Fibroblast of lung (primary cell): ENCODE measurements at places on chromosomes 5 and 9.

- no peaks in the 10 kb centered on the region for H3K27me3 ChIP-seq
- H3K36me3 ChIP-seq, result no peaks in the 10 kb centered on the region
- H3K4me3 ChIP-seq, result no peak overlapping the region
- H3K27ac ChIP-seq, result no peak overlapping the region
- no peak for DNase-seq
- H3K4me1 ChIP-seq, result no peaks in the 10 kb centered on the region
Measured at GRCh38 chr5:2207416-2208238, 324.9 kb upstream of the IRX4 start.

- peak; percentile 99 for DNase-seq
- H3K4me1 ChIP-seq, result peaks cover 46% of the 10 kb centered on the region
- no peaks in the 10 kb centered on the region for H3K36me3 ChIP-seq
Measured at GRCh38 chr5:14156650-14157492, 13.7 kb downstream of the TRIO start.

DNA sequence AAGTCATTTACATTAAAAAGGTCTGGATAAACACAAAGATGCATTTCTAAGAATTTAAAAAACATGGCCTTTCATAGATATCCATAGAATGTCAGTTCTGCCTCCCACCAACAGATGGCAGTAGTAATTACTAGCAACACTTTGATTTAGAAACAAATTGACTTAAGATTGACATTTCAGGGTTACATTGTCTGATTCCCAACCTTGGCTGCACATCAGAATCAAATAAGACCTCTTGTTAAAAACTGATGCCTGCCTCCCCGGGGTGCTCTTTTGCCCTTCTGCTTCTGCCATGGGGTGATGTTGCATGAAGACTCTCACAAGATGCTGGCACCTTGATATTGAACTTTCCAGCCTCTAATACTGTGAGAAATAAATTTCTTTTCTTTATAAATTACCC is 146.2 kb upstream of the GPR151 start:
- peak; percentile 30 for DNase-seq
- no peaks in the 10 kb centered on the region for H3K27me3 ChIP-seq

- H3K4me1 ChIP-seq, result peaks cover 3% of the 10 kb centered on the region
- H3K27me3 ChIP-seq, result no peaks in the 10 kb centered on the region
- no peak overlapping the region for H3K4me3 ChIP-seq
Measured at GRCh38 chr9:122039234-122039633, 53.9 kb downstream of the TTLL11 start.

- DNase-seq, result no peak
- H3K4me3 ChIP-seq, result no peak overlapping the region
- no peaks in the 10 kb centered on the region for H3K27me3 ChIP-seq
- H3K36me3 ChIP-seq, result no peaks in the 10 kb centered on the region
- peaks cover 24% of the 10 kb centered on the region for H3K4me1 ChIP-seq
Measured at GRCh38 chr5:111931655-111932054, 174.7 kb upstream of the NREP start.

- H3K4me3 ChIP-seq, result no peak overlapping the region
- H3K4me1 ChIP-seq, result peaks cover 5% of the 10 kb centered on the region
- peak; percentile 60 for DNase-seq
- no peak overlapping the region for H3K27ac ChIP-seq
- no peaks in the 10 kb centered on the region for H3K36me3 ChIP-seq
- H3K27me3 ChIP-seq, result no peaks in the 10 kb centered on the region
Measured at GRCh38 chr9:129343424-129344375, 165.6 kb upstream of the IER5L start.

DNA sequence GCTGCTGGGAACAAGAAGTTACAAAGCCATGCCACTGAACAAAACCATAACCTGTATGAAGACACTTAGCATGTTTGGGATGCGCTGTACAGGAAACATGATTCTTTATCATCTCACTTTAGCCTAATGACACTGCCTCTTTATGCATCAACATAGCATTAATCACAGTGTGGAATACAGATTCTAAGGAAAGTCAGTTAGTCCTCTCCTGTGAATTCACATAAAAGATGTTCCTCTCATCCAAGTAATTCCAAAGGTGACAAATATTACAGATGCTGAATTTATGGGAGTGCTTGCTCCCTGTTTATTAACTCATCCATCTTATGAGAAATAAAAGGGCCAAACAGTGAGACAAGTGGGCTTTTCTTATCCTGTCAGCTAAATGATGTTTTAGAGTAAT is 1677.7 kb downstream of the EFNA5 start:
- no peak overlapping the region for H3K4me3 ChIP-seq
- H3K27me3 ChIP-seq, result no peaks in the 10 kb centered on the region
- no peaks in the 10 kb centered on the region for H3K4me1 ChIP-seq

DNA sequence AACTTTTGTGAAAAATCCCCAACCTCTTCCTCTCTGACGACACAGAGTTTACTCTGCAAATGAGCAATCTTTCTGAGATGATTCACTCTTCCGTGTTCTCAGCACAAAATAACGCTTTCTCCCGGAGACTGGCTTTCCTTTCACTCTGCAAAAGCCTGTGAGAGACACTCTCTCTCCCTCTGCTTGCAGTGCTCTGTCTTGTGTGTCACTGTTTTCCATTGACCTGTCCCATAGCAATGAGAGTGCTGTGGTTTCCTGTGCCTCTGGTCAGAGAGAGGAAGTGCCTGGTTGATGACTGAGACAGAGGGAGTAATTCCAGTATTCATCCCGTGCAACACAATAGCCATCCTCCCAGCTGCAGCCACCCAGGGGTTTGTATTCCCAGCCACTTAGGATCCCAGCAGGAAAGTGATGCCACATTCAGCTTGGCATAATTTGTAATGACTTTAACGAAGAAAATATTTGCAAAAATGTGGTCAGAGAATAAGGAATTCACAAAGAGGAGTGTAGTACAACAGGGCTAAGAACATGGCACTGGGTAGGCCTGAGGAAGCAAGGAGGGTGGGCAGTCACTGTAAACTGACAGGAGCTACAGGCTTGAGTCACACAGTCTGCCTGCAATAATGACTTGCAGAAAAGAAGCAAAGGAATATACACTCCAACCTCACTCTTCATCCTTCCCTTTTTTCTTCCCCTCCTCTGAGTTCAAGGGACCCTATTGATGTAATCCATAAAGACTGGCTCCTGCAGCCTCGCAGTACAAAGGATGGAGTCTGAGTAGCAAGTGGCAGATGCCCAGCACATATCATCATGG is 463.5 kb upstream of the RGMB start:
- no peaks in the 10 kb centered on the region for H3K36me3 ChIP-seq
- H3K27me3 ChIP-seq, result no peaks in the 10 kb centered on the region
- DNase-seq, result peak; percentile 100
- peaks cover 17% of the 10 kb centered on the region for H3K4me1 ChIP-seq

- no peak overlapping the region for H3K27ac ChIP-seq
- no peak for DNase-seq
- peaks cover 4% of the 10 kb centered on the region for H3K4me1 ChIP-seq
- H3K4me3 ChIP-seq, result no peak overlapping the region
- peaks cover 1% of the 10 kb centered on the region for H3K36me3 ChIP-seq
- no peaks in the 10 kb centered on the region for H3K27me3 ChIP-seq
Measured at GRCh38 chr9:35044071-35044470, 28.4 kb downstream of the VCP start.

DNA sequence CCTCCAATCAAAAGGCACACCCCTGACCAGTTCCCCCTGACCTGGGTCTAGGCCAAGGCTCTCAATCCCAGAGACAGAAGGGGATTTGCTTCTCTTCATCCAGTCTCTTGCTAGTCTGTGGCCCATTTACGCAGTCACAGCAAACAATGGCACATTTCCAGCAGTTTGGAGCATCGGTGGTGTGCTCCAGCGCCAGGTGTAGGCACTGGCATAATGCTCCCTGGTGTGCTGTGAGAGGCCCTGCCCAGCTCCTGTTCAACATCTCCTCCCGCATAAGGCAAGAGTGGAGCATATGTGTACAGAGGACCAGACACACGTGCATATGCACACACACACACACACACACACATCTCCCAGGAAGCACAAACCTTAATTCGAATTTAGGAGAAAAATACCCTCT is 79.5 kb upstream of the ERCC6L2 start:
- H3K4me3 ChIP-seq, result no peak overlapping the region
- no peak overlapping the region for H3K27ac ChIP-seq
- H3K36me3 ChIP-seq, result no peaks in the 10 kb centered on the region
- DNase-seq, result no peak

DNA sequence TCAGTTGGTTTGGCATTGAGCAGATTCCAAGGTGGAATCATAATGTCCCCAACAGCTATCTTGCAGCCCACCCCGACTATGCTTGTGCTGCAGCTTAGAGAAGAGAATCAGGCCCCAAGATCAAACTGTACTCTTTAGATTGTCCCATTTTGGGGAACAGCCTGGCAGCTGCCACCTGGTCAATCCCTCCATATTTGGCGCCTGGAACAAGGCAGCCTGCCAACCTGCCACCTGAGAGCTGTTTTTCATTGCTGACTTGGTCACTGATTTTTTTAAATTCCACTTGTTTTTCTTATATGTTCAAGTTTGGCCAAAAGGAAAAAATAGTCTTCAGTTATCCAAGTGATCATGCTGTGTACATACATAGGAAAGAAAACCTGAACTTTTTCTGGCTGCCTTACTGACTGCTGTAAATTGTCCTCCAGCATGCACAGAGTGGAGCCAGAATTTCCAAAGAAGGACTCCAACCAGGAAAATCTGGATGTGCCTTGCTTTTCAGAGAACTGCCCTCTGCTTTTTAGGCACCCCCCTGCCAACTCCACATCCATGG is 504.2 kb downstream of the ENC1 start:
- H3K4me1 ChIP-seq, result no peaks in the 10 kb centered on the region
- no peaks in the 10 kb centered on the region for H3K27me3 ChIP-seq
- no peaks in the 10 kb centered on the region for H3K36me3 ChIP-seq
- H3K4me3 ChIP-seq, result no peak overlapping the region
- no peak overlapping the region for H3K27ac ChIP-seq
- no peak for DNase-seq

GRCh38 chr5:110653231-110653970 is 73.1 kb downstream of the TMEM232 start:
- H3K27ac ChIP-seq, result no peak overlapping the region
- no peaks in the 10 kb centered on the region for H3K27me3 ChIP-seq
- H3K4me3 ChIP-seq, result no peak overlapping the region

DNA sequence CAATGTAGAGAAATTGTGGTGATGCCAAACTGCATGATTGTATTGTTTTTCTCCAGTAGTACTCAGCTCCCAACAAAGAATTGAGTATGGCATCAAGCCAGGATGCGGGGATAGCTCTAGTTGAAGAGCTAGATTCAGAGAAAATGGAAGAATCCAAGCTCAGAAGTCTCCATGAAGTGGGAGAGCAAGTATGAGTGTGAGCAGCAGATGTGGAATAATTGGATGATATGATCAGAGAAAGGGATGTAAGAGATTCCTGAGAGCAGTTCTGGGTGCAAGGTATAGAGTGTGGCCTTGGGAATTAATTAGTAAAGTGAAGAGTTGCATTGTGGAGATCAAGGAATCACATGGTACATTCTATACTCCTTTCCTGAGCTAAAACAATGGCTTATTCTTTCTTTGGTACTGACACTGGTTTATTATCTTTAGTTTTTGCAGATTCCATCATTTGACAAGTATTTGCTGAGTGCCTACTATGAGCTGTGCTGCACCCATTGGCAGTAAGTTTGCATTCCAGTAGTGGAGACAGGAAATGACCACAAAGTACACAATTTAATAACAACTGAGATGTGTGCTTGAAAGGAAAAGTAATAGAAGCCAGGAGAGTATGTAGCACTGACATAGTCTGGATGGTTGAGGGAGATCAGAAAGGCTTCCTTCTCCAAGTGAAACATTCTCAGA is 177.1 kb downstream of the CPLANE1 start:
- no peaks in the 10 kb centered on the region for H3K4me1 ChIP-seq
- H3K36me3 ChIP-seq, result no peaks in the 10 kb centered on the region
- H3K27ac ChIP-seq, result peak overlapping the region; percentile 44
- peak; percentile 40 for DNase-seq
- no peak overlapping the region for H3K4me3 ChIP-seq
- H3K27me3 ChIP-seq, result no peaks in the 10 kb centered on the region

- no peaks in the 10 kb centered on the region for H3K27me3 ChIP-seq
- H3K36me3 ChIP-seq, result no peaks in the 10 kb centered on the region
- H3K4me1 ChIP-seq, result peaks cover 21% of the 10 kb centered on the region
- no peak overlapping the region for H3K27ac ChIP-seq
Measured at GRCh38 chr5:137141779-137142178, 357.3 kb downstream of the SPOCK1 start.

- H3K36me3 ChIP-seq, result no peaks in the 10 kb centered on the region
- H3K27me3 ChIP-seq, result no peaks in the 10 kb centered on the region
- H3K27ac ChIP-seq, result no peak overlapping the region
Measured at GRCh38 chr9:72843520-72844439, 109.1 kb downstream of the ALDH1A1 start.

GRCh38 chr5:33415811-33416354 is 24.9 kb upstream of the TARS1 start:
- H3K36me3 ChIP-seq, result no peaks in the 10 kb centered on the region
- DNase-seq, result no peak
- no peaks in the 10 kb centered on the region for H3K27me3 ChIP-seq
- no peak overlapping the region for H3K4me3 ChIP-seq
- no peak overlapping the region for H3K27ac ChIP-seq
- H3K4me1 ChIP-seq, result no peaks in the 10 kb centered on the region

- no peaks in the 10 kb centered on the region for H3K36me3 ChIP-seq
- no peaks in the 10 kb centered on the region for H3K27me3 ChIP-seq
Measured at GRCh38 chr5:68818057-68818695, 275.6 kb upstream of the SLC30A5 start.

DNA sequence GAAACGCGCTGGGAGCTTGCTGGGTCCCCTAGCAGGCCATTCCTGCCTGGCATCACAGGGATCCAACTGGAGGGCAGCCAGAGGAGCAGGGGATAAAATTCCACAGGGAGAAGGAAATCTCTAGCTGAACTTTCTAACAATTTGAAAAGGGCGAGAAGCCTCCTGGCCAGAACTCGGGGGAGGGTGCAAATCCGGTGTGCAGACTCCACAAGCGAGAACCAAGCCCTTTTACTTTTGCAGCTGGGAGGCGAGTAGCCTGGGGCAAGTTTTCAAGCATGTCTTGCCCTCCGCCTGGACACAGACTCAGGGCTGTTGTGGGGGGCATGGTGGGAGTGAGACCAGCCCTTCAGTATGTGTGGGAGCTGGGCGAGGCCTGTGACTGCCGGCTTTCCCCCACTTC is 14.3 kb upstream of the POU5F2 start:
- no peaks in the 10 kb centered on the region for H3K4me1 ChIP-seq
- no peak overlapping the region for H3K4me3 ChIP-seq
- no peak for DNase-seq
- no peak overlapping the region for H3K27ac ChIP-seq
- H3K36me3 ChIP-seq, result no peaks in the 10 kb centered on the region

GRCh38 chr5:174718880-174719610 is 5.3 kb upstream of the MSX2 start:
- H3K36me3 ChIP-seq, result no peaks in the 10 kb centered on the region
- H3K27me3 ChIP-seq, result peaks cover 35% of the 10 kb centered on the region
- no peak for DNase-seq

DNA sequence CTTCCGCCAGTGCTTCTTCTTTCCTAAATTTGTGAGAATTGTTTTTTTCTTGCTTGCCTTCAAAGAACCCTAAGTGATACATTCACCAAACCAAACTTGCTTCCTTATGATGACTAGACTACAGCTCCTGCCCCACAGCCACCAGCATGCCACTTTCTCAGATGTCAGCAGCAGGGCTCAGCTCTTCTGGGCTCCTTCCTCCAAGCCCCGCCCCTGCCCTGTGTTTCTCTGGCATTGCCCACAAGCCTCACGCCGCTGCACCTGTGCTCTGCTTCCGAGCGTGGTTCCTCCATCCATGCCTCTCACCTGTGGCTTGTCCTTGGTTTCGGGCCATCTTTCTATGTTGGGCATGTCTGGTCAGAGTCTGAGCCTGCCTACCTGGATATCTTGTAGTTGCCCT is 10.6 kb downstream of the UNC5A start:
- H3K4me1 ChIP-seq, result no peaks in the 10 kb centered on the region
- H3K27ac ChIP-seq, result no peak overlapping the region
- no peak for DNase-seq
- peaks cover 23% of the 10 kb centered on the region for H3K27me3 ChIP-seq
- H3K4me3 ChIP-seq, result no peak overlapping the region

- no peak overlapping the region for H3K4me3 ChIP-seq
- H3K4me1 ChIP-seq, result no peaks in the 10 kb centered on the region
- DNase-seq, result no peak
- no peak overlapping the region for H3K27ac ChIP-seq
Measured at GRCh38 chr5:144009116-144009515, 161.3 kb downstream of the YIPF5 start.
